ENCODE measurements at places on chromosomes 3 and 15.
A peak's percentile ranks its signal among the peaks of the same experiment; 100 is the strongest.

- DNase-seq: no peak
These were observed 40.3 kb downstream of the UMPS start for GRCh38 chr3:124770336-124771082.

DNA sequence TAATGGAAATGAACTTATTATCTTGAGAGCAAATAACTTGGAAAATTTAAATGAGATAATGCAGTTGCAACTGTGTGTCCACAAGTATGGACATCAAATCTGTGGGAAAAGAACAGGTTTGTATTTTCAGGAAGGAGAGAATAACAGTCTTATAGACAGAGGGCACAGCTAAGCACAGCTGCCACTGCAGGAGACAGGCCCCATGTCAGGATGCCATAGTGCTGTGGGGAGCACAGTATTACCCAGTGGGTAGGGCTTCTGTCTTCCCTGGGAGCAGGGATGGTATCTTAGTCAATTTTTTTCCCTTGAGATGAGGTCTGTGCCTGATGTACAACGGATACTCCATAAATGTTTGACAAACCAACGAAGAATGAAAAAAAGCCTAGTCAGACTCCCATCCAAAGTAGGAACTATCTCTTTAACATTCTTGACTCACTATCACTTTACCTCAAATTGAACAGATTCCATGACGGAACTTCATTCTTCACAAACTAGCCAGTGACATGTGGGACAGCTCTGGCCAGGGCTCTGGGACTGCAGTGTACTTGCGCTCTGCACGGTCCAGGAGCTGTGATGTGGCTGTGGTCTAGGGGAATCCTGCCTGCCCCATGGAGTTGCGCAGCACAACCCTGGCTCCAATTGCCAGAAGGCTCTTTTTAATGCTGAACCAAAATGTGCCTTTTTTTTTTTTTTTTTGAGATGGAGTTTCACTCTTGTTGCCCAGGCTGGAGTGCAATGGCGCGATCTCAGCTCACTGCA lies 48.3 kb downstream of the PARP14 start:
- DNase-seq: no peak

- DNase-seq: no peak
These were observed 107.4 kb downstream of the PEAK1 start for GRCh38 chr15:77312523-77312922.

DNA sequence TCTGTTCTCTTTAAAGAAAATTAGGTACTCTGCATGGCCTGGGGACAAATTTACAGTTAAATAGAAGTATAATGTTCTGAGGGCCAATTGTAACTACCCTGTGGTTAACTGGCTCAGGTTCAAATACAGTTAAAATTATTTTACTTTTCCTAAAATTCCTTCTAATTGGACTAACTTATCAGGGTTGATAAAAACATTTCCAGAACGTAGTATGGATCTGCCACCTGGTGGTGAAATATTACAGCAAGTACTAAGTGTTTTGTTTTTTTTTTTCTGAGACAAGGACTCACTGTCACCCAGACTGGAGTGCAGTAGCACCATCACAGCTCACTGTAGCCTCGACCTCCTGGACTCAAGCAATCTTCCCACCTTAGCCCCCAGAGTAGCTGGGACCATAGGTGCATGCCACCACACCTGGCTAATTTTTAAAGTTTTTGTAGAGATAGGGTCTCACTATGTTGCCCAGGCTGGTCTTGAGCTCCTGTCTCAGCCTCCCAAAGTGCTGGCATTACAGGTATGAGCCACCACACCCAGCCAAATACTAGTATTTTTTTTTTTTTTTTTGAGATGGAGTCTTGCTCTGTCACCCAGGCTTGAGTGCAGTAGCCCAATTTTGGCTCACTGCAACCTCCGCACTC lies 29.2 kb downstream of the NEO1 start:
- peak; percentile 61 for DNase-seq

DNA sequence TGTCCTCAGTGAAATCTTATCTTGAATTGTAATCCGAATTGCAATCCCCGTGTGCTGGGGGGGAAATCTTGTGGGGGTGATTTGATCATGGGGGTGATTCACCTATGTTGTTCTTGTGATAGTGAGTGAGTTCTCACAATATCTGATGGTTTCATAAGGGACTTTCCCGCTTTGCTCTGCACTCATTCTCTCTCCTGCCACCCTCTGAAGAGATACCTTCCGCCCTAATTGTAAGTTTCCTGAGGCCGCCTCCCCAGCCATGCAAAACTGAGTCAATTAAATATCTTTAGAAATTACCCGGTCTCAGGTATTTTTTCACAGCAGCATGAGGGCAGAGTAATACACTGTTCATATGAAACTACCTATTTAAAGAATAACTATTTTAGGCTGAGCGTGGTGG lies 304.1 kb upstream of the EPHA6 start:
- no peak for DNase-seq

DNA sequence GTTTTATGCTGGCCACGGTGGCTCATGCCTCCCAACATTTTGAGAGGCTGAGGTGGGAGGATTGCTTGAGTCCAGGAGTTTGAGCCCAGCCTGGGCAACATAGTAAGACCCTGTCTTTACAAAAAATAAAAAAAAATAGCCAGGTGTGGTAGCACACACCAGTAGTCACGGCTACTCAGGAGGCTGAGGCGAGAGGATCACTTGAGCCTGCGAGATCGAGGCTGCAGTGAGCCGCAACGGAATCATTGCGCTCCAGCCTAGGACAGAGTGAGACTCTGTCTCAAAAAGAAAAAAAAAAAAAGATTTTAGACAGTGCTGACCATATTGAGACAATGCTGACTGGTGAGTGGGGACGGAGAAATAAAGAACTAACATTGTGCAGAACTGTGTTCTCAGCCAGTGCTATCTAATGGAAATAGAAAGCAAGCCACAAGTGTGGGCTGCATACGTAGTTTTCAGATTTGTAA lies 67.2 kb downstream of the ST6GAL1 start:
- DNase-seq: no peak

- no peak for DNase-seq
These were observed 42.2 kb downstream of the MUC4 start for GRCh38 chr3:195769551-195769950.

DNA sequence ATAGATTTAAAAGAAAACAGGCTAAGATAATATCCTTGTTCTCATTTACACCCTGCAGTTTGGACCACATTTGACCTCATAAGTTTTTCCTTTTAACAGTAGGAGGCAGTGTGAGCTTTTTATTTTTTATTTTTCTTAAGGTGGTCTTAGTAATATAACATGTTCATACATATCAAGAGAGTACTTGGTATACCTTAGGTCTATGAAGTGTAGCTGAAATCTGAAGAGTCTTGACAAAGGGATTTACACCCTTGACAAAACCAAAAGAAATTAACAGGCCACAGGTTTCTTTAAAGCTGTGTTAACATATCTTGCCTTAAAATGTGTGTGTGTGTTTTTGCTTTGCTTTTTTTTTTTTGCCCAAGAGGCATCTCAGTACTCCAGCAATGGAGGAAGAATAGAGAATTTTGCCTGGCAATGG lies 3.2 kb downstream of the RAP2B start:
- DNase-seq: peak; percentile 73

DNA sequence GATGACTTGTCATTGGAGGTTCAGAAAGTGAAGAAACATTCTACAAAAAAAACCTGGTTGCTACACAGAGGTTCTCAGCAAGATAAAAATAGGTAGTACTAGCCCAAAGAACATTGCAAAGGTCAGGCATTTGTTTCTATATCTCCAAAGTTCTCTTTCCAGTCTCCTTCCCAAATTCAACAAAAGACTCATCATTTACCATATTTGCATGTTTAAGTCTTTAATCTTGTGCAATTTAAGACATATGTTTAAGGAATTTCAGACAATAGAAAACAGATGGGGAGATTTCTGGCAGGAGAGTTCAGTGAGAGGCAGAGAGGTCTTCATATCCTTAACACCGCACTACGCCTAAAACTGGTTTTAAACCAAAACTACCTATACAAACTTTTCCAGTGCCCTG lies 173.8 kb upstream of the THBS1 start:
- DNase-seq: no peak

DNA sequence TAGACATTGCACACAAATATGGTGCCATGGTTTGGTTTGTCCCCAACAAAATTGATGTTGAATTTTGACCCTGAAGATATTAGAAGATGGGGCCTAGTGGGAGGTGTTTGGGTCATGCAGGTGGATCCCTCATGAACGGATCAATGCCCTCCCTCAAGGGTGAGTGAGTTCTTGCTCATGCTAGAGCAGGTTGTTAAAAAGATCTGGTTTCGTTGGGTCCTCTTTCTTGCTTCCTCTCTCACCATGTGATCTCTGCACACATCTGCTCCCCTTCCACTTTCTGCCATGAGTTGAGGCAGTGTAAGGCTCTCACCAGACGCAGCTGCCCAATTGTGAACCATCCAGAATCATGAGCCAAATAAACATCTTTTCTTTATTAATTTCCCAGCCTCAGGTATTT lies 87.8 kb upstream of the MDFIC2 start:
- DNase-seq: no peak

GRCh38 chr3:177089110-177089509 lies 108.2 kb downstream of the TBL1XR1 start:
- DNase-seq: no peak

GRCh38 chr3:53969086-53969485 lies 77.4 kb upstream of the SELENOK start:
- no peak for DNase-seq

All from astrocyte of the spinal cord (primary cell).